ENCODE measurements at places on chromosomes 3 and 15.

GRCh38 chr3:1805331-1805730 lies 293.3 kb upstream of the CNTN4 start:
- DNase-seq: no peak

DNA sequence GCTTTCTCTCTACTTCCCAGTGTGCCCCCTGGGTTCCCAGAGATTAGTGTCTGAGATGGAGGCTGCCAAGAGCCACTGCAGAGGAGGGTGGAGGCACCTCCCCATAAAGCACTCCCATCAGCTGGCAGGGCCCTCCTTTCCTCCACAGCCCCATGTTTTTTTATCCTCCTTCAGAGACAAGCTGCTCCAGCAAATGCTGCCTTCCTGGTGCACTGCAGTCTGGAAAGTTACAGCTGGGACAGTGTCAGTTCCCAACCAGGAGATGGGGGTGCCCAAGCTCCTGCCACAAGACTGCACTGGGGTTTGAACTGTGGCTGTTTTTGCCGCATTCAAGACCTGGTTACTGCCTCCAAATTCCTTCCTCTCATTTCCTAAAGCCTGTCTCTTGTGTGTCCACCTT lies 206.1 kb downstream of the CADPS start:
- no peak for DNase-seq

- DNase-seq: no peak
Measured at GRCh38 chr3:61796088-61796680, 234.8 kb downstream of the PTPRG start.

GRCh38 chr15:50144341-50145120 lies 25.5 kb upstream of the ATP8B4 start:
- DNase-seq: no peak

DNA sequence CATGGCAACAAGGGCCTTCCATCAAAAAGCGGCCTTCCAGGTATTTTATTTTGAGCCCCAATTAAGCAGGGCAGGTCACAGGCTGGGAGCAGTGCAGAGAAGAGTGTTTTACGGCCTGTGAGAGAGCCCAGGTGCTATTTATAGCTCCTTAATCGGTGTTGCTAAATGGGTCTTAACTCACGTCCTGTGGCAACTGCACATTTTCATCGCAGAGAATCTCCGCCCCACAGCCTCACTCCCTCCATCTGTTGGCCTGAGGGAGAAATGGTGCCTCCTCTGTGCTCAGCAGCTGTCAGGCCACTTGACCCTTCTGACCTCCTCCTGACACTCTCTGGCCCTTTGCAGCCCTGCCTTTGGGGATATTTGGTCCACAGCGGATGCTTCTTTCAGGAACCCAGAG lies 58.6 kb downstream of the SPSB4 start:
- no peak for DNase-seq

DNA sequence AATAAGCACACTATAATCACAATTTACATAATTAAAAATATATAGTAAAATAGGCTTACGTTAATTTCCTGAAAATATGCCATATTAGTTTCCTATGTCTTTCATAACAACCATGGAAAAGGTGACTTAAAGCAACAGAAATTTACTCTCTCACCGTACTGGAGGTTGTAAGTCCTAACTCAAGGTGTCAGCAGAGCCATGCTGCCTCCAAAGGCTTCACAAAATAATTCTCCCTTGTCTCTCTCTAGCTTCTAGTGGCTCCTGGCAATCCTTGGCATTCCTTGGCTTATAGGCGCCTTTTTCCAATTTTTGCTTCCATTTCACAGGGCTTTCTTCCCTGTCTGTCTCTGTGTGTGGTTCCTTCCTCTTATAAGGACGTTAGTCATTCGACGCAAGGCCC lies 7.6 kb downstream of the SI start:
- DNase-seq: no peak

- DNase-seq: no peak
Measured at GRCh38 chr3:188319569-188319968, 165.6 kb downstream of the LPP start.

DNA sequence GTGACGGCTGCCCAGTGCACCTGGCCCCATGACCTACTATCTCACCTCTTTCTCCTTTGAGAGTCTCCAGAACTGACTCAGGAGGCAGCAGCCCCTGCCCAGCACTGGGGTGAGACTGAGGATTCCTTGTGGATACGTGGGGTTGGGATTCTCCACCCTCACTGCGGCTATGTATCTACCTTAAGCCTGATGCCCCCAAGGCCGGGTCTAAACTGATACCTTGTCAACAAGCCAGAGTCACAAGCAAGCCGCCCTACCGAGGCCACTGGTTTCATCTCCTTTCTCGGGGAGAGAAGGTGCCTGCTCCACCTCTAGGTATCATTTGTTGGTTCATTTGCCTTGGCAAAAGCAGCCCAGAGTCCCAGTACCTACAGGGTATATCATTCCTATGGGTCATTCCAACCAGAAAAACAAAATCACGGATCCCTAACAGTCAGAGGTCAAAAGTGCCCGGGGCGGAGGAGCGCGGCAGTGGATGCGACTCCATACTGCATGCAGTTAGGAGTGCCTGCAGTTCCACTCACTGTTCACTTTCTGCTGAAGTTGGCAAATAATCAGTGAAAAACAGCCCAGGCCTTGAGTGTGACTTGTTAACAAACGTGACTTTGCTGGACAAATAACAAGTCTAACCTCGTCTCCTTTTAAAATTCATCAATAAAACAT lies 47.5 kb downstream of the ABTB1 start:
- no peak for DNase-seq

- DNase-seq: no peak
Measured at GRCh38 chr15:25620466-25620865, 181.6 kb upstream of the UBE3A start.

DNA sequence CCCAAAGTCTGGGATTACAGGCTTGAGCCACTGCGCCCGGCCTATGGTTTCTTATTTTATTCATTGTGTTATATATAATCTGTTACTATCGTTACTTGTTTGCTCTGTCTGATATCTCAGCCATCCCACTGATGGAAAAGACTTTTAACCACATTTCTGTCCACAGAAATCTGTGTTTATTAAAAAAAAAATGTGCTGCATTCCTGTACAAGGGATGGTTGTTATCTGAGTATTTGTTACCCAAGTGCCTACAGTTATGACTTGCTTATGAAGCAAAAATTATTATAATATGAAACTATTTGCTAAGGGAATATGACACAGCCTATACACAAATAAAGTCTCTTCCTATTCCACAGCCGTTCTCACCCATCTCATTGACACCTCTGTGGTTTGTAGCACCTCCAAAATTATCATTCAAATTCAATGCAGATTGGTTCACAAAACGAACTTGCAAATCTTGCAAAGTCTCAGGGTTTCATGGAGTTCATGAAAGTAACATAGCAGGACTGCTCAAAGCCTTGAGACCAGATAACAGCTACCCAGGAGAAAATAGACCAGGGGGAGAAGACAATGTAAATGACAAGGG lies 47.4 kb upstream of the UBE2E1 start:
- no peak for DNase-seq

- DNase-seq: no peak
Measured at GRCh38 chr15:47466357-47466756, 250.9 kb upstream of the SEMA6D start.

- DNase-seq: no peak
Measured at GRCh38 chr3:145006271-145006670, 1034.6 kb downstream of the DIPK2A start.

Data from NCI-H1048 (cell line).